ENCODE measurements at places on chromosomes 11 and 22.

DNA sequence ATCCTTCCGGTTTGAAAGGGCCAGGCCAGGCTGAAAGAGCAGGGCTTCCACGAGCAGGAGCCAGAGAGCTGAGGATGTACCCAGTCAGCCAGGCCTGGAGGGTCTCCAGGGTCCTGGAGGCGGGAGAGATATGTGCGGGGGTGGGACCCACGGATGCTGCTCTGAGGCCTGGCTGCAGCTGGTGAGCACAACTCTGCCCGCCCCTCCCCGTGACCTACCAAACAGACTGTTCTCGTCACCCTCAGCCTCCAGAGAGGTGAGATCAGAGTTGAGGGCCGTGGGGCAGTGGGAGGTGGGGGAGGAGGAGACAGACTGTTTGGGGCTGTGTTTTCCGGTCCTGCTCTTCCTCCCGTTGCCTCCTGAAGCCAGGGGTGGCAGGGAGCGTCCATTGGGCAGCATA is 42.2 kb downstream of the TRIOBP start:
- peak; percentile 26 for DNase-seq

DNA sequence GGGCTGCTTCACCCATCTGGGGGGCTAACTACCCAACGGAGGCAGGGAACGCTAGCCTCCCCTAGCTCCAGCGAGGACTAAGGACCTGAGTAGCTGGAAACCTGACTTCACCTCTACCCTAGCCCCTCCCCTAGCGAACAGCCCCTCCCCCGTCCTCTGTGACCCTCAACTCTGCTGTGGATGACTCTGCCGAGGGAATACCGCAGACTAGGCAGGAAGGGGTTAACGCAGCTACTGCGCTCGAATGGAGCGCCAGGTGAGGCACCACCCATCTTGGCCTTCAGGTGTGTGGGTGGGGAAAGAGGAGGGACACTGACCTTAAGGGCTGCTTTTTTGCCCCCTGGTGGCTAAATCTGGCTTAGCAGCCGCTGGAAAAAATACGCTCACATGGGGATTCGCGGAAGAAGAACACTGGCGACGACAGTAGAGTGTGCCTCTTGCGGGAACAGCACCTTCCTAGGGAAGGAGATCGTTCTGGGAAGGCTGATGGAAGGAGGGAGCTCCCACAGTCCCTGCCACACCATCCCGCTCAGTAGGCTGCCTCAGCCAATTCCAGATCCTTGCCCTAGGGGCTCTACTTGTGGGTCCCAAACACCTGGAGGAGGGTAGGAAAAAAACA is 4.5 kb upstream of the BCL9L start:
- DNase-seq = peak; percentile 10

- DNase-seq = no peak
Measured at GRCh38 chr22:37166675-37167066, 17.0 kb upstream of the IL2RB start.

GRCh38 chr11:103043826-103044678 is 47.9 kb downstream of the DCUN1D5 start:
- no peak for DNase-seq

DNA sequence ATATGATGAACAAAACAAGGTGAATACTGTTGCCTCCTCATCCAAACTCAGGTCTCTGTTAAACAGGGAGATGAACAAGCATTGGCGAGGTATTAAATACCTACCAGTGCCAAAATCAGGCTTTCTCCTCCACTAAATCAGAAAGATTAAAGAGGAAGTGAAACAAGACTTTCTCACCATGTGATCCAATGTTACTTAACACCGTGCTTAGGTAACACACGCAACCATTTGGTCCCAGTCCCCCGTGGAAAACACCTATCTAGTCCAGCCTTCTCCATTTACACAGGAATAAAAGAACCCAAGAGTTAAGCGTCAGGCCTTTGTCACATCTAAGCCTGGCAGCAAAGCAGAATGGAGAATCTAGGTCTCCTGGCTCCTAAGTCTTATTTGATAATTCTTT is 34.5 kb downstream of the TENM4 start:
- no peak for DNase-seq

DNA sequence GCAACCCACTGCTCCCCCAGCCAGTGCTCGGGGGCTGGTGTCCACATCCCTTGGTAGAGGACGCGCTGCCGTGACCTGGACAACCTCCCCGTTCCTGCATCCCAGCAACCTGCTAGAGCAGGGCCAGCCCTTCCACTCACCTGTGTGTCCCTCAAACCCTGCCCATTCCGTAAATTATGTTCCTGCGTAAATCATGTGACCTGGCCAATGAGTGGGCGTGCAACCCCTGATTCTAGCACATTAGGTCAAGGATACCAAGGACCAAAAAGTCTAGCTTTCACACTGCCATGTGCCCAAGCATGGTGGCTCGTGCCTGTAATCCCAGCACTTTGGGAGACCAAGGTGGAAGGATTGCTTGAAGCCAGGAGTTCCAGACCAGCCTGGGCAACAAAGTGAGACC is 25.7 kb downstream of the CD5 start:
- DNase-seq = no peak

- DNase-seq = no peak
Measured at GRCh38 chr11:114924042-114924441, 245.7 kb downstream of the NXPE2 start.

GRCh38 chr11:72576243-72576595 is 98.0 kb downstream of the PDE2A start:
- no peak for DNase-seq

DNA sequence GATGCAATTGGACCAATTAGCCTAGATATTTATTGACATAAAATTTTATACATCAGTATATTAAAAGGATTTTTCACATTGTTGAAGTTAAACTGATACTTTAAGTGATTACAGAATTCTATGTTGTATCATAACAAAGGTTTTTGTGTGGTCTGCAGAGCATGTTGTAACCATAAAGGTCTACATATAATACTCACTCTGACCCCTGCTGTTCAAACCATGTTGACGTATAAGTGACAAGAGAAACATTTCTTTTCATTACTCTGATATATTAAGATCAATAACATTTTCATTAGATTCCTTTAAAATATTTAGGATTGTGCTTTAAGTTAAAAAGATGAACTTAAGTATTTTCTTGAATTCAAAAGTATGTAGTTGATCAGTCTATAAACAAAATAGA is 63.9 kb downstream of the GAS2 start:
- DNase-seq = no peak

DNA sequence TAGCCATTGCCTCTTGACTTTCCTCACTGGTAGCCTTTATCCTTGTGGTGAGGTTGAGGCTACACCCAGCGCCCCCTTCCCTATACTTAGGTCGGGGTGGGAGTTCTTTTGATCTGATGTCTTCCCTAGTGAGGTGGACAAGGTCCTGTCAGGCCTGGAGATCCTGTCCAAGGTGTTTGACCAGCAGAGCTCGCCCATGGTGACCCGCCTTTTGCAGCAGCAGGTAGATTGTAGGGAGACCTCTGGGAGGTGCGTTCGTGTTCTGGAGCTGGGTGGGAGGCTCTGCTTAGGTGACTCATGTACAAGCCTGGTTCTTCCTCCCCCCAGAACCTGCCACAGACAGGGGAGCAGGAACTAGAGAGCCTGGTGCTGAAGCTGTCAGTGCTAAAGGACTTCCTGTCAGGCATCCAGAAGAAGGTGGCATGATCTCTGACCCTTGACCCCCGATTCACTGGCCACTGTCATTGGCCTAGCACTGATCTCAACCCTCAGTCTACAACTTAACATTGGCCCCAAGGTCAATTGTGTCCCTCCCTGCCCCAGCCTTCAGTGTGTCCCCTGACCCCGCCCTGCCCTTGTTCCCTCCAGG is 4.9 kb downstream of the INPPL1 start:
- DNase-seq = no peak

DNA sequence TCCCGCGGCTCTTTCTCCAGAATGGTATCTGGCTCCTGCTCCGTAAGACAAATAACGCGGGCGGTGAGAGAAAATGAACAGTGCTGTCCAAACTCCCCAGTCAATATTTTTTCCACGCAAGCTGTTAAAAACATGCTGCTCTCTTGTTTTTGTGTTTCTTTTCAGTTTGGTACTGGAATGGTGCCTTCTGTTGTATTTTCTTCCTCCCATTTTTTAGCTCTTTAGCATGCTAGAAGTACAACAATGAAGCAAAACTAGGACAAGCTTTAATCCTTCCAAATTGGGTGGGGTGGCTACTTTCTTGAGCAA is 599 bp upstream of the PPP2R1B start:
- DNase-seq = no peak

GRCh38 chr11:56948991-56949515 is 39.7 kb upstream of the OR5AK2 start:
- no peak for DNase-seq

- no peak for DNase-seq
Measured at GRCh38 chr11:63462137-63462536, 28.8 kb downstream of the PLAAT5 start.

DNA sequence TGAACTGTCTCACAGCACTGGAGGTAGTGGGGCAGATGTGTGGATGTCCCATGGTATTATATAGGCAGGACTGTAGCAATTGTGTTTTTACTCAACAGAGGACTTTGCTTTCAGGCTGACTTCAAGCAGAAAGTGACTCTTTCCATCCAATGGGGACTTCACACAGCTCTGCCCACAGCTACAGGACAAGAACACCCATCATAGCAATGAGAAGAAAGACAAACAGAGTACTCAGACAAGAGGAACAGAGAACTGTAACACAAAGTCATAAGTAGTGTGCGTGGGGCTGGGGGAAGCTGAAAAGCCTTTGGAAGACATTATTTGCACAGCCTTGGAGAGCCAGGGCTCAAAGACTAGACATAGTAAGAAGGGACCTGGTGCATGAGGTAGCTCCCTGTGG is 70.3 kb downstream of the CCDC81 start:
- DNase-seq = no peak

DNA sequence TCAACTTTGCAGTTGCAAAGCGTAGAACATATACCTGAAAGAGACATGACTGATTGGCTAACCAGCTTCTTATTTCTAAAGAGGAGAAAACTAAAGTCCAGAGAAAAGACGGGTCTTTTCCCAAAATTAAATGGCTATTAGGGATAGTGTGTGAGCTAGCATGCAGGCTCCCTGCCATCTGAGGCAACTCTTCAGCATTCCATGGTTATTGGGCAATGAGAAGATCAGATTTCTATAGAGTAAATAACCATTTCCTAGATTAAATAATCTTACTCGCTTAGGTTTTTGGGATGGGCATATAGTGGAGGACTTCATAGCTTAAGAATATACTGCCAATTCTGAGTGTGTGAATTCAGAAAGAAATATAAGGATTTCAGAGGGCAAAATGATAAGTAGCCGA is 95.0 kb downstream of the PDHX start:
- no peak for DNase-seq

DNA sequence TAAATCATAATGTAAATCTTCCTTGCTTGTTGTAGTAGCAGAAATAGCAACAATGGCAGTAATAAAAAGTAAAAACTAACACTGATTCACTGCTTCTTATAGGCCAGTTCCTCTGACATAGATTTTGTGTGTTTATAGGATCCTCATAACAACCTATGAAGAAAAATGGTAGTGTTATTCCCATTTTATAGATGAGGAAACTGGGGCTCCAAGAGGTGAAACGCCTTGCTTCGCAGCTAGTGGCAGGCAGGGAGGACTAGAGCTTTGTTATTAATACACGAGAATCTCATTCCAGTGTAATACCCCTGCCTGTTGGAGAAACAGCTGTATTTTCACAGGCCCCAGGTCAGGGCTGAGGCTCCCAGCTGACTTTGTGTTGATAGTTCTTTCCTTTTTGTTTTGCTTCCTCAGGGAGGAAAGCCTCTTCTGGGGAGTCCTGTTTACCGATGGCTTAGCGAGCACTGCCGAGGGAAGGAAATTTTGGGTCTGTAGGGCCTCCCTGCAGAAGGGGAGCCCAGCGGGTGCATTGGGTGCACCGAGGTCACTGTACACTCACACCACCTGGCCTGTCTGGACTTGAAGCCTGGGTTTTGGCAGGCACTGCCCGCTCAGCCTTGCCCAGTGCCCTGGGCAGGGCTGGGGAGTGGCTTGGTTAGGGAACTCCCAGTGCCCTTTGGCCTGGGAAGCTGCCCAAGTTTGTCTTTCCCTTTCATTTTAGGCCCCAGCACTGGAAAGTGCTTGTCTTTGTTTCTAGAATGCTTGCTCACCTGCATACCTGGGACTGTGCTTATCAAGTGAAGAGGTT is 13.5 kb downstream of the KIAA1671 start:
- no peak for DNase-seq

DNA sequence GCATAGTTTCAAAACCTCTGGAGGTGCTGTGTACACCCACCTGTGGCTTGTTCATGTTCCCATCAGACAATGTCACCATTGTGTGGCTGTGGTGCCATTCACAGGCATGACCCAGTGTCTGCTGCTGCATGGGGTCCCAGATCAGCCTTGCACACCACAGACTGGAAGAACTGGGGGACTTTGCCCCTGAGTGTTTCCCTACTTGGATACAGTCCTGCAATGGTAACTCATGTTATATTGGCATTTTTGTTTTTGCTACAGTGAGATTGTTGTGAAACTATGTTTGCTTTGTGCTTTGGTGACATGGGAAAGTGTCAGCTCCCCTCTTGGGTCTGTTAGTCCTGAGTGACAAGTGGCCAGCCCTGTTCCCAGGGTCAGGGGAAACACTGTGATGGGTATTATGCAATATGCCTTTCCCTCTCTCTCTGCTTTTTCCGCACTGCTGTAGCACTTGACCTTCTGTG is 108.8 kb downstream of the NAV2 start:
- no peak for DNase-seq

GRCh38 chr11:109203176-109203575 is 218.8 kb upstream of the C11orf87 start:
- no peak for DNase-seq

DNA sequence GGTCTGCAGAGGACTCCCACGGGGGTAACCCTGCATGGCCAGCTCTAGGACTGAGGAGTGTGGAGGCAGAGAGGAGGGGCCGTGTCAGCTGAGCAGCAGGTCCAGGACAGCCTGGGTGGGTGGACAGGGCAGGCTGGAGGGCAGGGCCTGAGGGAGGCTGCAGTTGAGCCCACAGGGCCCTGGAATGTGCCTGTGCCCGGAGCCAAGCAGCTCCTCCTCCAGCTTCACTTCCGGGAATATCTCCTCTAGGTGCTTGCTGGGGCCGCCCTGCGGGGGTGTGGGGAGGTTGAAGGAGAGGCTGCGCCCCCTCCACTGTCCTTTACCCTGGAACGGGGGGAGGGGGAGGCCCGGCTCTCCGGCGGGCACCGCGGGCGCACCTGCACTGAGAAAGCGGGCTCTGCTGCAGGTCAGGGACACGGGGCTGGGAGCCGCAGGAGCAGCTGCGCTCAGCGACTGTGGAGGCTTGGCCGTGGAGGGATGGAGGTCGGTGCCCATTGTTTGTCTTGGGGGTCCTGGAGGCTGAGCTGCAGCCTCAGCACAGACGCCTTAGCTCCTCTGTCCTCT is 1293.2 kb downstream of the BRD1 start:
- no peak for DNase-seq

GRCh38 chr11:2700415-2701211 is 819 bp upstream of the KCNQ1OT1 start:
- no peak for DNase-seq

GRCh38 chr11:114075344-114075610 is 15.8 kb downstream of the ZBTB16 start:
- DNase-seq = no peak

GRCh38 chr11:30583476-30584280 is 2.5 kb downstream of the MPPED2 start:
- DNase-seq = no peak
